ENCODE measurements at places on chromosomes 11 and 22.

DNA sequence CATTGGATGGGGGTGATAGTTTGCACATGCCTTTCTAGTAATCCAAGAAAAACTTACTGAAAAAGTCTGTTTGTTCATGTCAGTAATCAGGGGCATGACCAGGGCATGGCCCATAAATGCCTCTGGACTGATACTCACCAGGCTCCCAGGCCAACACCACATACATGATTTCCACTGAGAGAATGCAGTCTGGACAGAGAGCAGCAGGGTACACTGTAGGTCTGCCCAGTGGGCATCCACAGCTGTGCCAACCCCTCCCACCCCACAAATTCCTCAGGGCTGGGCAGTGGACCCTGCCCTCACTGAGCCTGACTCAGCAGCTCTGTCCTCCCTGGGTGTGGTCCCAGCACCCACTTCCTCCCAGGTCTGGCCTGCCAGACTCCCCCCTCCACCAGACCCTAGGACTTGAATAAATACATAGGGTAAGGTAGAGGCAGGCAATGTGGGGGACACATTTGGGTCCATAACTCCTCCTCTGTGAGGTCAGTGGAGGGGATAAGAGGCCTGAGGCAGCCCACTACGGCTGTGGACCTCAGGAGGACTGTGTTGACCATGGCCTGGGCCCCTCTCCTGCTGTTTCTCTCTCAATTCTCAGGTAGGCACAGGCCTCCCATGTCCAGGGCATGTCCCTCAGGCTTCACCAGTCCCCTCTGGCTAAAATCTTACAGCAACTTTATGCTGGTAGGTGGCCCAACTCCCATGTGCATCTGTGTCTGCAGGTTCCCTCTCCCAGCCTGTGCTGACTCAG, 92.2 kb upstream of the TOP3B start:
- DNase-seq: no peak

DNA sequence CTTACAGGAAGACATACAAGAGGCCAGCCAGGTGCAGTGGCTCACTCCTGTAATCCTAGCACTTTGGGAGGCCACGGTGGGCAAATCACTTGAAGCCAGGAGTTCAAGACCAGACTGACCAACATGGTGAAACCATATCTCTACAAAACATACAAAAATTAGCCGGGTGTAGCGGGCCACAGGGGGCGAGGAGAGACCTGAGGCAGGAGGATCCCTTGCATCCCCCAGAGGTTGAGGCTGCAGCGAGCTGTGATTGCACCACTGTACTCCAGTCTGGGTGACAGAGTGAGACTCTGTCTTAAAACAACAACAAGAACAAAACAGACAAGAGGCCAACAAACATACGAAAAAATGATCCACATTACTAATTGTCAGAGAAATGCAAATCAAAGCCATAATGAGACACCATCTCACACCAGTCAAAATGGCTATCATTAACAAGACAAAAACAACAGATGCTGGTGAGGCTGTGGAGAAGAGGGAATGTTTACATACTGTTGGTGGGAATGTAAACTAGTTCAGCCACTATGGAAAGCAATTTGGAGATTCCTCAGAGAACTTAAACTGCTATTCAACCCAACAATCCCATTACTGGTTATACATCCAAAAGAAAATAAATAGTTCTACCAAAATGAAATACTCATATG, 498.8 kb upstream of the ARHGAP42 start:
- no peak for DNase-seq

- no peak for DNase-seq
These were observed 144.7 kb downstream of the ENTHD1 start for GRCh38 chr22:39748877-39749276.

DNA sequence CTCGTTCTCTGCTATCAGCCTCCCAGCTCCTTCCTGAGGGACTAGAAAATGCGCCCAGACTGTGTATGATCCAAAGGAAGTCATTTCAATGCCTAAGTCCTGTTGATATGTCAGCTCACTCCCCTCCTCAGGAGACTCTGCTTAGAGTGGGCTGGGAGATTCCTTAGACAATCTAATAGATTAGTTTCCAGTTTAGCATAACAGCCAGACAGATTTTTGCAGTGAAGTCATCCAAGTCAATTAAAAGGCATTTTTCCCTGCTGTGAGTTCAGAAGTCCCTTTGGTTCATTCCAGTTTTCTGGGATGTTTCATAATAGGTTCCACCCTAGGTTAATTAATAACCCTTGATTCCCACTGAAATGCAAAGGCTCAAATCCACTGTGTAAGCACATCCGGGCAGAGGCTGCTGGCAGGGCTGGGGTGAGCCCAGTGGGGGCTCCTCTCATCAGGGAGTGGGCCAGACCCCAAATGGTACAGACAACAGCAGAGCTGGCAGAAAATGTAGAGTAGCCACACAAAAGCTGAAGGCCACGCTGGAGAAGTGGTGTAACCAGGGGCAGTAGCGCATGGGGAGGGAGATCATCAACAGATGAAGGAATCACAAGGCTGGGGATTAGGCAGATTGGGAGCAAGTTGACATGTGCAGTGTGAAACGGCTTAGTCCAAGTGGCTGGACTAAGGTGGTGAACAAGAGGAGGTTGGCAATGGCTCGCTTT, 90.6 kb downstream of the SYN3 start:
- DNase-seq: no peak

DNA sequence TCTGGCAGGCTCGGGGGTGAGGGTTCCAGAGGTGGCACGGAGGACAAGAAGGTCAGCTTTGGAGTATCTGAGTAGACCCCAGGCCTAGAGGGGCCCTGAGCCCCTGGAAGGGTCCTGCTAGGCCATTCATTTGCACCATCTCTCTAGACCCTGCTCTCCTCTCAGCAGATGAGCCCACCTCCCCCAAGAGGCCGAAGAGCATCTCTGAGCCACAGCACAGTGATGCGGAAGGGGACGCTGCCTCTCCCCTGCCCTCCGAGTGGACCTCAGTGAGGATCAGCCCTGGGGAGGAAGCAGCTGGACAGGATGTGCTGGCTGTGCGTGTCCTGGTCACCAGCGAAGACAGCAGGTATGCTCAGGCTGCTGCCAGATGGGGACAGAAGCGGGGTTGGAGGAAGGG, 101.6 kb upstream of the PARVA start:
- no peak for DNase-seq

- DNase-seq: no peak
These were observed 755.2 kb upstream of the TENM4 start for GRCh38 chr11:80196041-80196440.

DNA sequence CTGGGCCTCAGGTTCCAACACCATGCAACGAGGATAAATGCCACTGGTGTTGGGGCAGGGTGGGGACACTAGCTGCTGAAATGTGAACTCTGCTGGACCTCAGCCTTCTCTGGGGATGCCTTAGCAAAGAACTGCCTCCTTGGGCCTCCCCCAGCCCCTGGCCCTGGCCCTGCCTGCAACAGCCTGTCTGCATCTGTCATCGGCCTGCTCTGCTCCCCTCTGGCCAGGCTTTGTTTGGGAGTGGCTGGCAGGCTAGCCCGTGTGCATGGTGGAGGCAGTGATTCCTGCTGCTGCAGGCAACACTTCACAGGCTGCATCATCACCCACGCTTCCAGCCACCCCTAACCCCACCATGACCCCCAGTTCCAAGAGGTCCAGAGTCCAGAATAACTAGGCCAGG, 11.5 kb upstream of the MYOD1 start:
- no peak for DNase-seq

DNA sequence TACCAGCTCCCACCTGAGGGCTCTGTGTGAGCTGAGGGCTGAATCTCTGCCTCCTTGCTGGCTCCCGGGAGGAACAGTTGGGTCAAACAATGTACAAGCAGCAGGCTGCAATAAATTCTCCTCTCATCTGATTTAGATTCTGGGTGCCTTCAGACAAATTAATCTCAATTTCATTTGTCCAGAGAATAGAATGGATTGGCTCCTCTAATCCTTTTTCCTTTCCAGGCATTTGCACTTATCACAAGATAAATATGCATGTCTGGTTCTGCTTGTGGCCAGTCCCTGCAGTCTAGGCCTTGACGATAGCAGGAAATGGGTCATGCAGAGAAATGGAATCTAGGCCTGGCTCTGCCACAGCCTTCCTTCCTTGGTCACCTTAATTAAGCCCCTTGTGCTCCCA, 28.7 kb downstream of the UPB1 start:
- DNase-seq: no peak

DNA sequence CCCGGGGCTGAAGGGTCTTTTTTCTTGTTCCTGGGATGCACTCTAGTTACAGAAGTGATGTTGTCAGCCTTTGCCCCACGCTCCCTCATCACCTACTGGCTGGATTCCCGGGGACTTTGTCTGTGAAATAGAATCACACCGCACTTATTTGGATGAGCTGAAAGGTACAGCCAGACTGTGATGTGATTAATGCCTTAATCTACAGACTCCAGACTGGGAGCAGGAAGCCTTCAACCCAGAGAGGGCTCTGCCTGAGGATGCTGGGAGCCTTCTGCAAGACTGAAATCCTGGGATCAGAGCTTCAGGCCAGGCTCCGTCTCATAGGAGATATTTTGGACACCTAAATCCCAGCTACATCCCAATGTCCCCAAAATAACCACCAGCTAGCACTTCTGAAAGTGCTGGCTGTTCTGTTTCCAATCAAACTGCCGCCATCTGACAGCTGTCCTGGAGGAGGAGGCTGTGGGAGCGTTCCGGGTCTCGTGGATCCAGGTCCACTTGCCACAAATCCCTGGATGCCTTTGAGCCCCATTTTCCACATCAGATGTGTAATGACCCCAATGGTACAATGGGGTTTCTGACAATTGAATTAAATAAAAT, 688.5 kb downstream of the TBC1D22A start:
- DNase-seq: no peak

DNA sequence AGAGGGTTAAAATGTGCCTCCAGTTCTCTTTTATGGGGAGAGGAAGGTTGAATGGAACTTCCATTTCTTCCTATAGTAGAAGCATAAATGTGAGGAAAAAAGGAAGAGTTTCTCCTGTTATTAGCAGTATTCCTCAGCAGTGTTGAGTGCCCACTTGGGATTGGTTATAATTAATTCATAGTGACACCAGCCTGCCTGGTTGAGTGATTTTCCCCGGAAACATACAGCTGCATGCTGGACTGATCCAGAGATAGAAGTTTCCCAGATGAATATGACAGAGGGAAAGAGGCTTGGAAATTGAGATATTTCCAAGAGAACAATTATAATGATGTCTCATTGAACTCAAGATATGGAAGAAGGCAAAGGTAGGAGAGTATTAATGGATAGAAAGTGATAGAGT, 28.3 kb downstream of the RAB39A start:
- no peak for DNase-seq

- DNase-seq: no peak
These were observed 94.2 kb downstream of the PTPRJ start for GRCh38 chr11:48074425-48075181.

DNA sequence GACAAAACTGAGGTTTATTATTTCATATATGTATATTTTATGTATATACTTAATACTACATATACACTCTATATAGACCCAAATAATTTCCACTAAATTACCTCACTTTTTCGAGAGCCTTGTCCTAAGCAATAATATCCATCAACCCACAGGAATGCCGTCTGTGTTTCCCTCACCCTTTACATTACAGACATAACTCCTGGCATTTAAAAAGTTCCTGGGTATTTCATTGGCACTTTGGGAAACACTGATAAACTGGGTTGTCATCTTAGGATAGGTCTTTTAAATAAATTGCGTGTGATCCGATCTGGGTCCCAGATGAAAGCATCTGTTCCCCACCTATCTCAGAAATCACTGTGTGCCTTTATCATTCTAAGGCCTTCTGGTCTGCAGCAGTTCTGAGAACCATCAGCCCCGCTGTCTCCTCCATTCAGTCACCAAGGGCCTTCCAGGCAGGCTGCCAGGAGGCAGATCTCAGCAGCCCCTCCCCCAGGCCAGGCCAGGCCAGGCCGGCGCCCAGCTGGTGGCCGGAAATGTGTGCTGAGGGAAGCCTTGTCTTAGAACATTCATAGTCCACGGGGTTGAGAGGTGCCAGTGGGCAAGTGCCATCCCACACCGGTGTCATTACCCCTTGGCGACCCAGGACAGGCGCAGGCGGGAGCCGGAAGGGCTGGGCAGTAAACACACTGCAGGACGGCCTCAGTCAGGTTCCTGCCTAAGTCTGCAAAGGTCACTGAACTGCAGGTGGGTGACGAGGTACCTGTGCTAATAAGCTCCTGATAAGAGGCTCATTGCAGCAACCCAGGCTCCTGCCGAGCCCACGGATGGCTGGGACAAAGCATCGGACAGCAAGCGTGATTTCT, 3.3 kb downstream of the FGF19 start:
- peak; percentile 67 for DNase-seq

GRCh38 chr11:65442842-65443331, 20.3 kb downstream of the NEAT1 start:
- DNase-seq: no peak

DNA sequence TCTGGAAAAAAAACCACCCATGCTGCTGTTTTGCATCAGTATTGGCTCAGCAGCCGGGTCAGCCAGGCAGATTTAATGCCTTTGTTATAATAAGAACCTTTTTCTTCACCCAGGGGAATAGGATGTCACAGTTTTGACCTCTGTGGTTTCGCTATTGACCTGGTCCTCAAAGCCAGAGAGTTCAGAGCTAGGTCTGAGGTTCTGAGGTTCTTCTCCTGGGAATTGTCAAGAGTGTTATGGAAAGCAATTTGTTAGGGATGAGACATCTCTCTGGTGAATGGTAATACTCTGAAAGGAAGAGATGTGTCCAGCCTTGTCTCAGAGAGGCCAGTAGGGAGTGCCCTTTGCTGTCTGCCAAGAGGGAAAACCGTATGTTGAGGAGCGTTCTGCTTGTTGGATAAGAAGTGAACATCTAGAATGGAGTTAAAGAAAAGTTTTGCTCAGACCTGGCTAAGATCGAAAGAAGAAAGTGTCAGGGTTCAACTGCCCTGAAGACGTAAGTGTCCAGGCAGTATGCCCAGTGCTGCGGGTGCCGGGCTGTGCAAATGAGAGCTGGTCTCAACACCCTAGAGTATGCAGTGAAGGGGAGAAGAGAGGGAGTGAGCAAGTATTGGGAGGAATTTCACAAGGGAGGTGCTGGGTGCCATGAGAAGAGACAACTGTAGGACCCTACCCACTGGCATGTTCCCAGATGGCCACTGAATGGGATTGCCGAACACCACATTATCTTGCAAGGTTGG, 150.9 kb upstream of the TTC12 start:
- no peak for DNase-seq

DNA sequence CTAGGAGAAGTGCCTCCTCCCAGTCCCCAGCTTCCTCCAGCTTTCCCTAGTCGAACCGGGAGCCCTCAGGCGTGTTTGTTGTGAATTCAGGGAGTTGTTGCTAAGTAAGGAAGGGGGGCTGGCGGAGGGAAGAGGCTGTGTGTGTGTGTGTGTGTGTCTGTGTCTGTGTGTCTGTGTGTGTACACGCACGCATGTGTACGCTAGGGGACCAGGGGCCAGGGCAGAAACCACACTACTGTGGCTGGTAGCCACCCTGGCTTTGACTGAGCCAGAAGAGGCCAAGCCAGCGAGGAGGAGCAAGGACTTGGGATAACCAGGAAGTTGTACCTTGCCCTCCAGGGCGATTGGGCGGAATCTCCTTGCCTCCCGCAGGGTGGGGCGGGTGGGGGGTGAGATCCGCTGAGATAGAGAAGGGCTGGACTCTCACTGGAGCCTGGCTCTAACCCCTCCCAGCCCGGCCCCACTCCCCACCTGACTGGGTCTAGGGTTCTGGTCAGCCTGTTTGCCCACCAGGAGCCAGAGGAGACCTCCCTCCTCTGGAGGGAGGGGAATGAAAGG, 7.5 kb downstream of the BCL9L start:
- DNase-seq: no peak

GRCh38 chr11:69205743-69206612, 50.2 kb downstream of the SMIM38 start:
- DNase-seq: no peak
